ENCODE measurements at places on chromosomes 1 and 21. TPM values are rescaled to one million over a fixed set of nuclear protein-coding genes. Genes with fewer than 3 reads are reported as not detected.

Gene DEPDC1
- total RNA-seq: 1.2 TPM

Gene LRRC38
- not detected for total RNA-seq

Gene PRDM16
- total RNA-seq: 19.2 TPM

Gene GBP3
- total RNA-seq: 60.2 TPM

Gene CTTNBP2NL
- 56.3 TPM for total RNA-seq

GRCh38 chr1:4696161-4696745 is 41.8 kb downstream of the AJAP1 start:
- H3K27ac ChIP-seq: no peak overlapping the region
- no peak overlapping the region for H3K4me3 ChIP-seq
- no peaks in the 10 kb centered on the region for H3K36me3 ChIP-seq
- no peaks in the 10 kb centered on the region for H3K27me3 ChIP-seq
- no peaks in the 10 kb centered on the region for H3K4me1 ChIP-seq
- no peak for DNase-seq

- H3K27ac ChIP-seq: no peak overlapping the region
- DNase-seq: no peak
- no peak overlapping the region for H3K4me3 ChIP-seq
- no peaks in the 10 kb centered on the region for H3K4me1 ChIP-seq
- H3K27me3 ChIP-seq: no peaks in the 10 kb centered on the region
Observed at GRCh38 chr1:159088546-159089183, 12.1 kb upstream of the AIM2 start.

- DNase-seq: no peak
- no peaks in the 10 kb centered on the region for H3K36me3 ChIP-seq
- no peak overlapping the region for H3K4me3 ChIP-seq
Observed at GRCh38 chr1:214213136-214213535, 67.8 kb upstream of the SMYD2 start.

DNA sequence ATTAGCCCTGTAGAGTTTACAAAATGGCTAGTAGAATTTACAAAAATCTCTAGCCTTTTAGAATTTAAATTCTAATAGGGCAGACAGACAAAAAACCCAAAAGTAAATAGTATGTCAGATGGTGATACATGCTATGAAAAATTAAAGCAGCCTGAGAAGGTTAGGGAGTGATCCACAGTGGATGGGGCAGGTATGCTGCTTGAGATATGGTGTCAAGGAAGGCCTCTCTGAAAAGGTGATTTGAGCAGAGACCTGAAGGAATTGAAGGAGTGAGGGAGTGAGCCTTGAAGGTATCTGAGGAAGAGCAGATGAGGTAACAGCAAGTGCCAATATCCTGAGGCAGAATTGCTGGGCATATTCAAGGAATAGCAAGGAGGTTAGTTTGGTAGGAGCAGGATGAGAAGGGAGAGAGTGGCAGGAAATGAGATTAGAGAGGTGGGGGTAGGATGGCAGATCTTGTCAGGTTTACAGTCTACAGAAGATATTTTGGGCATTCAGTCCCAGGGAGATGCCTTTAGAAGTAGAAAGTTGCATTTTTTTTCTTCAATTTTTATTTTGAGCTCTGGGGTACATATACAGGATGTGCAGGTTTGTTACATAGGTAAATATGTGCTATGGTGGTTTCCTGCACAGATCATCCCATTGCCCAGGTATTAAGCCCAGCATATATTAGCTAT is 40.8 kb upstream of the DPH5 start:
- H3K36me3 ChIP-seq: no peaks in the 10 kb centered on the region
- no peak overlapping the region for H3K27ac ChIP-seq
- no peaks in the 10 kb centered on the region for H3K27me3 ChIP-seq
- H3K4me3 ChIP-seq: no peak overlapping the region
- no peak for DNase-seq
- H3K4me1 ChIP-seq: peaks cover 3% of the 10 kb centered on the region

GRCh38 chr21:43338951-43339350 is 88.0 kb downstream of the SIK1 start:
- H3K4me3 ChIP-seq: no peak overlapping the region
- H3K4me1 ChIP-seq: peaks cover 26% of the 10 kb centered on the region
- DNase-seq: no peak
- H3K27me3 ChIP-seq: no peaks in the 10 kb centered on the region
- H3K36me3 ChIP-seq: no peaks in the 10 kb centered on the region

DNA sequence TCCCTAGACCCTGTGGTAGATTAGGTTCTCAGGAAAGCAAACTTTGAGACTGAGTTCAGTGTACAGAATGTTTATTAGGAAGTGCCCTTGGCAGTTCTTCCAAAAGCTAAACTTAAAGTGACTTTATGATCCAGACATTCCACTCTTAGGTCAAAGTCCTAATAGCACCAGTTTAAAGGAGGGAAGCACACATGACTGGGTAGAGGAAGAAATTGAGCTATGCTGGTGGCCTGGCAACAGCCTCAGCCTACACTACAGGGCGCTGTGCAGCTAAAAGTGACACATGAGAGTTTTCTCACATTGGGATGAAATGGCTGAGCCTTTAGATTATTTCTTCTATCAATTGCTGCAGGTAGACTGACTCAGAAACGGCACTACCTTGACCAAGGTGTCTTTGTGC is 280.4 kb downstream of the BRINP2 start:
- no peak overlapping the region for H3K4me3 ChIP-seq
- H3K4me1 ChIP-seq: no peaks in the 10 kb centered on the region
- no peaks in the 10 kb centered on the region for H3K27me3 ChIP-seq
- no peaks in the 10 kb centered on the region for H3K36me3 ChIP-seq
- H3K27ac ChIP-seq: no peak overlapping the region
- DNase-seq: no peak

DNA sequence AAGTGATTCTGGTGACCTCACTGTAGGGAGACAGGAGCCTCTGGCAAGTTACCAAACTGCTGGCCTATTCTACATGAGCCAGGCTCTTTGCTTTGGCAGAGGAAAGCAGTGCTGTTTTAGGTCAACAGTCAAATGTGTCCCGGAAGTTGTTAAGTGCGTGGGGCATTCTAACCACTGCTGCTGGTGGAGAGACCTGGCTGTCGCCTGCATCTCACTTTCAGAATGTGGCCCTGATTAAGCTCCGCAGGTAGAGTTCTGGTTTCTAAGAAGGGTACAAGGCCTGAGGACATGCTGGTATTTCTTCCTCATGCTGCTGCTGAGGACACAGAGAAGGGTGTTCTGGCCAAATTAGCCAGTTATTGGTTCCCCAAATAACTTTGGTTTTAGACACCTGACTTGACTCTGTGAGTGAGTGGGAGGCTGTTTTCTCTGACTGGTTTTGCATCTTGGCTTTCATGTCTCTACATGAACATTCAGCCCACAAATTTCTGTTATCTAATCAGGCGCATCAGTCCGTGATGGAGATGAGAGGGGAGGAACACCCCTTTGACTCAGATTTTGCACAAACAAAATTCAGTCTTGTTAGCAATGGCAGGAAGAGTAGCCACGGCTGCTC is 120.8 kb downstream of the LMO4 start:
- H3K4me3 ChIP-seq: no peak overlapping the region
- H3K27me3 ChIP-seq: no peaks in the 10 kb centered on the region
- no peaks in the 10 kb centered on the region for H3K36me3 ChIP-seq
- peaks cover 8% of the 10 kb centered on the region for H3K4me1 ChIP-seq

DNA sequence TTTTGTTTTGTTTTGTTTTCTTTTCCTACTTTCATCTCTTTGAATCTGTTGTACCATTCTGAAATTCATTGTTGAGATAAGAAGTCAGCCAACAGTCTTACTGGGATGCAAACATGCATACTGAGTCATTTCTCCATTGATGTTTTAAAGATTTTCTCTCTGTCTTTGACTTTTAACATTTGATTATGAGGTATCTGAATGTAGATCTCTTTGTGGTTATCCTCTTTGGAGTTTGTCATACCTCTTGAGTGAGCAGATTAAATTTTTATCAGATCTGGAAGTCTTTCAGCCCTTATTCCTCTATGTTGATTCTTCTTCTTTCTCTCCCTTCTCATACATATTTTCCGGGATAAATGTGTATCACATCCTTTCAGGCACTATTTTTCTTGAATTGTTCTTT is 406.9 kb upstream of the NCAM2 start:
- no peak for DNase-seq
- no peaks in the 10 kb centered on the region for H3K27me3 ChIP-seq
- H3K4me3 ChIP-seq: no peak overlapping the region
- H3K4me1 ChIP-seq: no peaks in the 10 kb centered on the region

DNA sequence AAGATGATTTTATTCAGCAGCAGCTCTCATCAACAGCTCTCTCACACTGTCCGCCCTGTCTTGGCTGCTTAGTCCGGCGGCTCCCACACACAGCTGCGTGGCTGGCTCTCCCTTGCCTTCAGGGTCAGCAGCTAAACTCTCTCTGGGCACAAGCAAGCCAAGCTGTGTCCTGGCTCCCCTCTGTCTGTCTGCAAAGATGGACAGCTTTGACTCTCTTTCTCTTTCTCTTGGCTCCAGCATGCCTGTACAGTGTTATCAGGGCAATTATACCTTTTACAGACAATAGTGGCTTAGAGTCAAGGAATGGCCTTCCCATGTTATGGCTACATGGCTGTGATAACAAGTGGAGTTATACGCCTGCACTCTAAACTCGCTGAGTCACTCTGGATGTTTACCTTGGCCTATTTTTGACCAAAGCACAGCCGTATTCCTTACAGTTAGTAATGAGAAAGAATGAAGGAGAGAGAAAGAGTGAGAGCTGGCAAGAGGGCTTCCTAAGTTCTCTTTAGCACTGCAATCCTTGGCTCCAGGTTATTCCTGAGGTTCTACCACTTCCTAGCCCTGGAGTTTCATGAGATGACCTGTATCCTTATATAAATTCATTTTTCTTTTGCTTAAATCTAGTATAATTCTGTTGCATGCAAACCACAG is 59.9 kb upstream of the ZSWIM5 start:
- H3K27ac ChIP-seq: peak overlapping the region; percentile 31
- H3K4me3 ChIP-seq: no peak overlapping the region
- no peaks in the 10 kb centered on the region for H3K27me3 ChIP-seq
- peaks cover 10% of the 10 kb centered on the region for H3K4me1 ChIP-seq

DNA sequence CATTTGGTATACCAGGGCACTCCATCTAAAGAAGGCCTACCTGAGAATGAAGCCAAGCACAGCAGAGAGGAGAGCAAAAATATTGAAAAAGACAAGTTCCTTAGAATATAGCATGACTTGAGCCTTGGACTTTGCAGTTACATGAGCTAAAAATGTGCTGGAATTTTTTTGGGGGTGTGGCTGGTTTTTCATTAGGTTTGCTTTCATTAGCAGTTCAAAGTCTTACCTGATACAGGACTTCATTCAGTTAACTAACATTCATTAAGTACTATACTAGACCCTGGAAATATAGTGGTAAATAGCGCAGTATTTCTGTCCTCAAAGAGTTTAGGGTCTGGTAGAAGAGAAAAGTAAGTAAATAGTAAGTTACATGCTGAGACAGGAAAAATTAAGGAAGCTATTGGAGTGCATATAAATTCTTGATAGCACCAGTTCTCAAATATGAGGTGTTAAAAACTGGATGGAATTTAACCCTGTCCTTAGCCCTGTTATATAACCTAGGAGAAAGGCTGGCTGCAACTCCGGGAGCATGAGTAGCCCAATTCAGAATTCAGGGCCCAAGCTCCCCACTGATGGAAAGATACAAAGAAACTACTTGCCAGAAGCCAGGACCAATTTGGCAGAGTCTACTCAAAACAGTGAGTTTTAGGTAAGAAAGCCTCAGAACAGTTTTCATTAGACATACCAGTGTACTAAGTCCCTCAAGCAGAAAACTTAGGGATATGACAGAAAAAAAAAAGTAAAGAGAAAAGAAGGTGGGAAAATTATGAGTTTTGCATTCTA is 3.1 kb upstream of the DOCK7 start:
- H3K4me1 ChIP-seq: peaks cover 29% of the 10 kb centered on the region
- no peak overlapping the region for H3K27ac ChIP-seq
- DNase-seq: no peak
- no peak overlapping the region for H3K4me3 ChIP-seq
- H3K27me3 ChIP-seq: no peaks in the 10 kb centered on the region

DNA sequence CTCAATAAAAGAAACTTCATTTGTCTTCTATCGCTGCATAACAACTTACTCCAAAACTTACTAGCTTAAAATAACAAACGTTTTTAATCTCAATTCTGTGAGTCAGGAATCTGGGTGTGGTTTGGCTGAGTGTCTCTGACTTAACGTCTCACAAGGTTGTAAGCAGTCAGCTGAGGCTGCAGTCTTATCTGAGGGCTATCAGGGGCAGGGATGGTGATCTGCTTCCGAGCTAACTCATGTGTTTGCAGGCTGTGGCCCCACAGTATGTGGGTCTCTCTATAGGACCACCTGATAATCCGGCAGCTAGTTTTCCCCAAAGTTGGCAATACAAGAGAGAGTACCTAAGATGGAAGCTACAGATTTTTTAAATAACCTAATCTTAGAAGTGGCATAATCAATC is 234.2 kb upstream of the FGGY start:
- no peak overlapping the region for H3K4me3 ChIP-seq
- DNase-seq: no peak
- H3K4me1 ChIP-seq: peaks cover 19% of the 10 kb centered on the region
- H3K27ac ChIP-seq: peak overlapping the region; percentile 74
- H3K27me3 ChIP-seq: no peaks in the 10 kb centered on the region
- H3K36me3 ChIP-seq: no peaks in the 10 kb centered on the region

DNA sequence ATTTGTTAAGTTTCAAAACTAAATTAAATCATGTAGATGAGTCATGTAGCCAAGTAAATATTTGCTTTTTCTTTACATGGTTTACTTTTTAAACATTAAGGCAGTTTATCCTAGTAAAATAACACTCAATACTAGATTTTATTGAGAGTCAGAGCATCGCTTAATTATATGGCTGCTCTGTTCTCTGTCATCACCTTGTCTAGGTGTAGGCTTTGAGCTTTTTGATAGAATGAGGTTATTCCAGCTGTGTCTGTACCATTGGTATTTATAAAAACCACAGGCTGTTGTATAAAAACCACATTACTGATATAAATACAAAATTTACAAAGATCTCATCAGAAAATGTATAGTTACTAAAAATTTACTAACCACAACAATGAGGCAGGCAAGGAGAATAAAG is 42.5 kb upstream of the GPR52 start:
- H3K27me3 ChIP-seq: no peaks in the 10 kb centered on the region
- no peaks in the 10 kb centered on the region for H3K36me3 ChIP-seq
- no peak overlapping the region for H3K4me3 ChIP-seq
- no peak overlapping the region for H3K27ac ChIP-seq
- DNase-seq: no peak

GRCh38 chr1:210397252-210397651 is 68.5 kb downstream of the HHAT start:
- no peaks in the 10 kb centered on the region for H3K4me1 ChIP-seq
- no peaks in the 10 kb centered on the region for H3K27me3 ChIP-seq
- no peak for DNase-seq
- H3K27ac ChIP-seq: no peak overlapping the region
- no peaks in the 10 kb centered on the region for H3K36me3 ChIP-seq
- no peak overlapping the region for H3K4me3 ChIP-seq

GRCh38 chr1:110385369-110385768 is 5.5 kb downstream of the SLC16A4 start:
- H3K27me3 ChIP-seq: no peaks in the 10 kb centered on the region
- H3K27ac ChIP-seq: no peak overlapping the region
- peaks cover 9% of the 10 kb centered on the region for H3K36me3 ChIP-seq
- no peak overlapping the region for H3K4me3 ChIP-seq
- DNase-seq: no peak
- peaks cover 29% of the 10 kb centered on the region for H3K4me1 ChIP-seq

Measured in lower lobe of right lung (tissue), 2 donors.